Kidney glomerular epithelial cell (primary cell): ENCODE measurements at places on chromosomes 4 and X.

- no peak for DNase-seq
Observed at GRCh38 chr4:78291277-78291676, 234.2 kb downstream of the FRAS1 start.

- DNase-seq = no peak
Observed at GRCh38 chr4:163679189-163679588, 184.7 kb downstream of the TMA16 start.

DNA sequence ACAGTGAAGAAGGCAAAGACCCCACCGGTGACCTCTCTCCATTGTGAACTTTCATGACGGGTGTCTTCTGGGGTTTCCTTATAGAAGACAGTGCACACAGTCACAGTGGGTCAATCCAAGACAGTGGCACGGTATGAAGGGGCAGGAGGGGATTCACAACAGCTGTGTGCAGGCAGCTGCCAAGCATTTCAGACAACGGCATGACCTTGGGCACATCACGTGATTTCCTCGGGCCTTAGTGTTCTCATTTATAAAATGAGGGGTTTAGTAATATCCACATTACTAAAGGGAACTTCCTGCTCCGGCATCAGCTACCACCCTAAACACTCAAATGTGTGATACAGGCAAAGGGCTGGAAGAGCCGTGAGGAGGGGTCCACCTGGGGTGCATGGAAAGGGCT is 42.9 kb downstream of the RBM47 start:
- DNase-seq = no peak

DNA sequence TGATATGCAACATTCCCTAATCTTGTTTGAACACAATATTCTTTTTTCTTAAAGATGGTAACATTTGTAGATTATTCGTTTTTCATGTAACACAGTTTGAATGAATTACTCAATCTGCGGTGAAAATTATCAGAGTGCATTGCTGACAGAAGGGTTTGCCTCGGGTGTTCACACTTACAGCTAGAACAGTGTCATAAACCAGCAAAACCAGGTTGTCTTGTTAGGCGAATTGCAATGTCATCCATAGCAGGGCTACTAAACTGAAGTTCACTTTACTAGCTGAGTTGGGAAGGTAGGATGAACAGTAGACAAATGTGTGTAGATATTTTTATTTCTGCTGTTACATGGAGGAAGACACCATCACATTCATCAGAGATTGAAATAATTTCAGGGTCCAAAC is 98.9 kb downstream of the SLC39A8 start:
- DNase-seq = no peak

GRCh38 chrX:104085919-104086318 is 9.9 kb upstream of the TMSB15C start:
- no peak for DNase-seq

GRCh38 chr4:170729236-170729635 is 639.5 kb upstream of the AADAT start:
- no peak for DNase-seq

DNA sequence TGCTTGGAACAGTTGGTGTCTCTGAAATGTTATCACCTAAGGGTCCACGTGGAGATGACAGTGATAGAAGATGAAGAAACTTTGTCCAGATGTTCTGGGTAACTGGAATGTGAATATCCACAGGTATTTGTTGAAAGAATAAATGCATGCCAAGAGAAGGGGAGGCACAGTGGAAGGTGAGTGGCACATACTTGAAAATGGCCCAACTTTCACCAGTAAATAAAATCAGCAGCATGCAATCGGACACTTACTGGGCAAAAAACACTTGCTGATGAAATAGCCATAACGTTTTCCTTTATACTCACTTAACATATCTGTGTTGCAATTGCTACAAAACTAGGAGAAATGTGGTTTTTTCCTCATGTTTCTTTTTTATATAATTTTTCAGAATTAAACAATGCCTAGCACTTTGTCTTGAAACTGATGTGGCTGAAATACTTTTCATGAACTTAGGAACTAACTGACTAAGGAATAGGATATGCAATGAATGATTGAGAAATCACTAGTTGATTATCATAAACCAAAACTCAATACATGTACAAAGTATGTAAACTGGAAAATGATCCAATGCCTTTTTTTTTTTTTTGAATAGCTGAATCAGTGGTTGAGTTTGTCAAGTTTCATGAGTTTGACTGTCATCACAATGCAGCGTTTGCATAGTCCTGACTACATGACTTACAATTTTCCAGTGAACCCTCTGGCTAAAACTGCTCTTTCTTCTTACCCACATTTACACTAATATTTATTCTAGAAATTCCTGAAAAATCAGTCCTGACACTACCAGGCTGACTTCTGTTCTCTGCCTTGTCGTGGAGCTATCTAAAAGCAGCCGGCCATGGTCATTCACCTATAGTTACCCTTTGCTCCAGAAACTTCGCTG is 127.4 kb downstream of the CPE start:
- DNase-seq = peak; percentile 0

- no peak for DNase-seq
Observed at GRCh38 chr4:13244444-13244843, 239.7 kb downstream of the RAB28 start.

- DNase-seq = no peak
Observed at GRCh38 chr4:112982680-112983079, 66.8 kb upstream of the ANK2 start.

DNA sequence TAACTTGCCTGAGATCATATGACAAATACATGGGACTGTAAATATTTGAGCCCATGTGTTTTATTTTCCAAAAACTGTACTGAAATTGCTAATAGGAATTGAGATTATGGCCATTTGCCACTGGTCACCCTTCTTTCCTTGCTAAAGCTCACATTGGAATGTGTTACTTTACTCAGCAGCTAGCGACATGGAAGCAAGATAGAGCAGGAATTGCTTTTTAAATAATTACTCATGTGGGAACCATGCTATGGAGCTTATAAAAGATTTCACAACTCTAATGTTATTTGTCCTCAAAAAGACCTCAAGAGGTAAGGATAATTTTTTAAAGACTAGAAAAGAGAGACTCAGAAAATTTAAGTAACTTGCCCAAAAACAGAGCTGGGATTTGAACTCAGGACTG is 48.8 kb upstream of the AFAP1 start:
- DNase-seq = no peak
